Stimulated activated CD8-positive, alpha-beta memory T cell treated with anti-CD3 and anti-CD28 coated beads, Interleukin-15, amount 100 ng/mL, for 4 hours (primary cell): ENCODE measurements at places on chromosomes 13 and 19.

DNA sequence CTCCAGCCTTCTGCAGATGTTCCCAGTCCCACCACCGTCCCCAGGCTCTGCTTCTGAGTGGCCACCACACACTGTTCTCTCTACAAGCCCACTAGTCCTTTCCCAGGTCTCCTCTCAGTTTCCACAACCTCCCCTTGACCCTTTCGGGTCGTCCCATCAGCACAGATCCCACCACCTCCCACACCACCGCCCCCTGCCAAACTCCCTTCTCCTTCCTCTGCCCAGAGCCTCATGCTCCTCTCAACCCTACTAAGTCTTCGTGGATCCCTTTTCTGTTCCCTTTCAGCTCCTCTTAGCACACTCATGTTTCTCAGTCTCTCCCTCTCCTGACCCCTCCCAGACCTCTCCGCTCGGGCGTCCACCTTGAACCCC is 1.9 kb downstream of the NAPA start:
- DNase-seq, result no peak

- DNase-seq, result no peak
Measured at GRCh38 chr13:97460004-97460775, 26.2 kb downstream of the RAP2A start.

DNA sequence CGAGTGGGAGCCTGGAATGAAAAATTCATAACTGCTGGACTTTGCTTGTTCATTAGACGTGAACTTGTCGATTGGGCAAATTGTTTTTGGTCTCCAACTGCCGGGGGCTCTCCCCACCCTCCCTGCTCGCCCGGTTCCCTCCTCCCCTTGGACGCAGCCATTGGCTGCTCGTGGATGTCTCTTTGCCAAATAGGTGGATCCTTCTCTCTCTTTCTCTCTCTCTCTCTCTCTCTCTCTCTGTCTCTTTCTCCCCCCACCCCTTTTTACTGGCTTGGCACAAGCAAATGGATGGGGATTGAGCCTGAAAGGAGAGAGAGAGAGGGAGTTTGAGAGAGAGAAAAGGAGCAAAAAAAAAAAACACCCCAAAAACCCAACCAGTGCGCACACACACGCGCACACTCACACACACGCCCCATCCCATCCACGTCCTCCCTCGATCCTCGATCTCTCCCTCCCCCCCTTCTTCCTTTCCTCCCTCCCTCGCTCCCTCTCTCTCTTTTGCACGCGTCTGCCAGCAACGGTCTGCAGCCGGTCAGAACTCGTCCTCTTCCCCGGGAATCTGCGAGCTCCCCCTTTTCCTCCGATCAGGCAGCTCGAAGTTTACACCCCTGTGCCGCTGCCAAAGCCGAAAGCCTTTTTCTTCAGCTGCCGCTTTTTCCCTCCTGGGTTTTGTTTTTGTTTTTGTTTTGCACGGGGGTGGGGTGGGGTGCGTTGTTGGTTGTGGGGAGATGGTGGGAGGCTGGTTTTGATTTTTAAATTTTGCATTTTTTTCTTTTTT is 27.8 kb downstream of the NFIX start:
- DNase-seq, result no peak

- no peak for DNase-seq
Measured at GRCh38 chr13:25429466-25429865, 57.7 kb downstream of the ATP8A2 start.

GRCh38 chr19:46133101-46133627 is 8.7 kb upstream of the IGFL3 start:
- DNase-seq, result no peak
